Stimulated activated CD4-positive, alpha-beta T cell treated with anti-CD3 and anti-CD28 coated beads, Interleukin-4, amount 100 ng/mL, for 4 hours (primary cell): ENCODE measurements at places on chromosomes 11 and 22.
A peak's percentile ranks its signal among the peaks of the same experiment; 100 is the strongest.

DNA sequence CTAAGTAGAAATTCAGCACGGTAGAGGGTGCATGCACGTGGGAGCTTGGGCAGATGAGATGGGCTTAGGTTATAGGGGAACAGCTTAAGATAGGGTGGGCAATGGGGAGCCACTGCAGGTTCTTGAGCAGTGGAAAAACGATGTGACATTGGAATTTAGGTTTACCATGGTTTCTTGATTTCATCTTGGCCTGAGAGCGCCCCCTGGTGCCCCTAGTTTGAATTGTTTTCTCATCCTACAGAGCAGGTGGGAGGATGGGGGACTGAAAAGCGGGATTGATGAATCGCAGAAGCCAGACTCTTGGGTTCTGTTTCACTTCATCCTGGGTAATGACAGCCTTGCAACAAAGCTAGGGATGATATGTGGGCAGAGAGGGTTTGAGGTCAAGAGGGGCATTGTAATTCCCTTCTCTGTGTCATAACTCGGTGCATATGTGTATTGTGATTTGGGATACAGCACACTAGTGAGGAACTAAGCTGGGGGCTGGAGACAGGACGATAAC, 6.7 kb upstream of the MCAM start:
- peak; percentile 60 for DNase-seq

DNA sequence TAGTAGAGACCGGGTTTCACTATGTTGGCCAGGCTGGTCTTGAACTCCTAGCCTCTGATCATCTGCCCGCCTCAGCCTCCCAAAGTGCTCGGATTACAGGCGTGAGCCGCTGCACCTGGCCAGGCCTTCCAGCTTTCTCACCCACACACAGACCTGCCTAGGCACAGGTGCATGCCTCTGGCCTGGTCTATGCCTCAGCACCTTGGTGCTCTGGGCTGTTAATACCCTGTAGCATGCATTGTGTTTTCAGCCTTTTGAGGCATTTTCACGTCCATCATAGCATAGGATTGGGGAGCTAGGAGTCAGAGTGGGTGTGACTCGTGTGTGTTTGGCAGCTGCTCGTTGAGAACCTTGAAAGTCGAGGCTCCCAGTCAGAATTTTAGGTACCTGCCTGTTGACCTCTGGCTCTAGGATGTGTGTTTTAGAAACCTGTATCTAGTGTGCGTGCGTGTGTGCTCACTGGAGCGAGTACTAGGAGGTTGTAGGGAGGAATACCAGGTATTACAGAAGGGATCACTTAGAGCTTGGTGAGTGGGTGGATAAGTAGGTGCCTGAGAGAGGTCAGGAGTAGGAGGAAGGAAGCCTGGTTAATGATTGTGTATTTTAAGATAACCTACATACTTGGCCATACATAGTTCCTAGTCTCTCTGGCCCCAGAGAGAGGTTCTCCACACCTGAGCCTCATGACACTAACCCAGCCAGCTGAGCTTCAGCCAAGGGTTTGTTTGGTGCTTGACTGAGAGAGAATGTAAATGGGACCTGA, 20.0 kb downstream of the CRKL start:
- no peak for DNase-seq

DNA sequence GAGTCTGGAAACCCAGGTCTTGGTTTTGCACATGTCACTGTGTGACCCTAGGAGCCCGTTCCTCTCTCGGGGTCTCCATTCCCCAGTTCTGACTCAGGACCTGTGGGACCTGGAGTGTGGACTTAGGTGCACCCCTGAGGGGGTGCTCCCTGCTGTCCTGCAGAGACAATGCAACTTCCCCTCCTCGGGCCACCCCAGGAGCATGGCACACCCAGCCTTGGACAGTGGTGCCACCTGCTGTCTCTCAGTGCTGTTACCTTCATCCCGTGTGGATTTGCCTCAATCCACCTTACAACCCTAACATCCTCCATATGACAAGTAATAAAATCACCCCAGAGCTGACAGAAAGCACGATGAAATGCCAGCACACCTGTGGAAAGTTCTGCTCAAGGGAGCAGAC, 27.5 kb upstream of the CRYBB3 start:
- peak; percentile 6 for DNase-seq

DNA sequence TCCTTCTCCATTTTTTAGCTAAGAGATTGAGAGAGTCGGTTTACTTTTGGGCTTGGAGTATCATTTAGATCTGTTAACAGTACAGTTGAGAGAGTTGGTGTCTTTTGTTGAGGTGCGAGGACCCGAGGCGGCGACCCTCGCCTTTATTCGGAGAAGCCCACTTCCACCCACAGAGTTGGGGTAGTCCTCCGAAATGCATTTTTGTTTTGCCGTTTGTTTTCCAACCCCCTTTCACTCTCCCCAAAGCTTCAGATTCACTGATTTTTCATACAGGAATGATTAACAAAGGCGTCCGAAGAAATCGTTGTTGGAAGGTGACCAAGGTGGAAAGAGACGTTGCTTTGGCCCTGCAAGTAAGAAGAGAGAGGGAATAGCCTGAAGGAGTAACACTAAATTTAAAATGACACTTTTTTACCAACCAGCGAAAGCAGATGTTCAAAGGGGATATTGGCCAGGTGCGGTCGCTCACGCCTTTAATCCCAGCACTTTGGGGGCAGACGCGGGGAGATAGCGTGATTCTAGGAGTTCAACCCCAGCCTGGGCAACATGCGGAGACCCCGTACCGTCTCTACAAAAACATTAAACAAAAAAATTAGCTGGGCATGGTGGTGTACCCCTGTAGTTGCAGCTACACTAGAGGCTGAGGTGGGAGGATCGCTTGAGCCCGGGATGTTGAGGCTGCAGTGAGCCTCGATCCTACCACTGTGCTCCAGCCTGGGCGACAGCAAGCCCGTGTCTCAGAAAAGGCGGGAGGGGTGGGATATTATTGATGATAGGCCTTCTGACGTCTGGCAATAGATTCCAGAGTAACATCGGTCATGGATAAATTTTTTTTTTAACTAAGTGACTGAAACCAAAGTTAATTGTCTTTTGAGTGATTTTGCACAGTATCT, 899 bp upstream of the RAB30 start:
- no peak for DNase-seq

- no peak for DNase-seq
Observed at GRCh38 chr11:35343033-35343598, 76.2 kb downstream of the SLC1A2 start.

- no peak for DNase-seq
Observed at GRCh38 chr11:13680501-13681264, 12.2 kb downstream of the FAR1 start.
